ENCODE measurements at places on chromosomes 13 and 19.

GRCh38 chr19:4624733-4625362 is 14.5 kb upstream of the TNFAIP8L1 start:
- peak; percentile 82 for DNase-seq

- peak; percentile 64 for DNase-seq
Observed at GRCh38 chr13:44350775-44351504, 22.7 kb upstream of the SERP2 start.

- DNase-seq, result peak; percentile 76
Observed at GRCh38 chr19:3108775-3109174, 14.6 kb downstream of the GNA11 start.

- DNase-seq, result no peak
Observed at GRCh38 chr13:35561540-35561939, 85.1 kb upstream of the MAB21L1 start.

- DNase-seq, result no peak
Observed at GRCh38 chr19:30539315-30539714, 167.1 kb downstream of the ZNF536 start.

DNA sequence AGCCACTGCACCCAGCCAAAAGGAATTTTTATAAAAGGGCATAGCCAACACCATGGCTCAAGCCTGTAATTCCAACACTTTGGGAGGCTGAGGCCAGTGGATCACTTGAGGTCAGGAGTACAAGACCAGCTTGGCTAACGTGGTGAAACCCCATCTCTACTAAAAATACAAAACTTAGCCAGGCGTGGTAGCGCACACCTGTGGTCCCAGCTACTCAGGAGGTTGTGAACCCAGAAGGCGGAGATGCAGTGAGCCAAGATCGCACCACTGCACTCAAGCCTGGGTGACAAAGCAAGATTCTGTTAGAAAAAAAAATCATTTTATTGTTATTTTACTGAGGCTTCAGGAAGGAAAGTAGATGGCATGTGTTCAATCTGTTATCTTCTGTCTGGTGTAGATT is 31.3 kb upstream of the FOXO1 start:
- DNase-seq, result no peak

GRCh38 chr19:7500811-7501450 is 12.1 kb upstream of the PEX11G start:
- DNase-seq, result peak; percentile 88

DNA sequence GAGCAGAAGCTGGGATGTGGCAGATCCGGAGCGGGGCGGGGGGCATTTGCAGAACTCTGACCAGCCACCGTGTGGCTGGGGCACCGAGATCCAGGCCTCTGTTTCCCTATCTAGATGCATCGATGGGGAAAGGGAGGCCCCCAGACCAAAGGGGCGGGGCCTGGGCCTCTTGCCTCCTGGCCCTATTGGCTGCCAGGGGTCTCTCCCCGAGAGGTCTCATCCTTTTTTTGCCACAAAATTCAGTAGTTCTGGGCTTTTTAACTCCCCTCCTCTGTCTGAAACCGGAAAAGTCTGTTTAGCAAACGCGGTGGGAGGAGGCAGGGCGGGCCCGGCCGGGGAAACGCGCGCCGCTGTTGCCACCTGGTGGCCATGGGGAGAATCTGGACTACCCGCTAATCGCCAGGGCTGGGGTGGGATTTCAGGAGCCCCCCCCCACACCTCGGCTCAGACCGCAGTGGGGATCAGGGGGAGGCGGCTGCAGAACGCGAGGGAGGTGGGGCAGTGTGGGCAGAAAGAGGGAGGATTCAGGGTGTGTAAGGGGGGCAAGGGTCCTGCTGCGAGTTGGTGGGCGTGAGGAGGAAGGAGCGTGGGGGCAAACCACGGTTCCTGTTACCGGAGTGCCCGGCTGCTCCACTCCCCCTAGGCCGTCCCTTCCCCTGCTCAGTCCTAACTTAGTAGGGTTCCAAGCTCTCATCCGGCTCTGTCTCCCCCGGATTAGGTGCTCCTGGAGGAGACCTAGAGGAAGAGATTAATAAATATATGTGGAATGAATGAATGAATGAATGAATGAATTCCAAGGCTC is 28.3 kb downstream of the IL12RB1 start:
- peak; percentile 92 for DNase-seq

GRCh38 chr13:101325423-101325822 is 90.9 kb downstream of the NALCN start:
- DNase-seq, result no peak

DNA sequence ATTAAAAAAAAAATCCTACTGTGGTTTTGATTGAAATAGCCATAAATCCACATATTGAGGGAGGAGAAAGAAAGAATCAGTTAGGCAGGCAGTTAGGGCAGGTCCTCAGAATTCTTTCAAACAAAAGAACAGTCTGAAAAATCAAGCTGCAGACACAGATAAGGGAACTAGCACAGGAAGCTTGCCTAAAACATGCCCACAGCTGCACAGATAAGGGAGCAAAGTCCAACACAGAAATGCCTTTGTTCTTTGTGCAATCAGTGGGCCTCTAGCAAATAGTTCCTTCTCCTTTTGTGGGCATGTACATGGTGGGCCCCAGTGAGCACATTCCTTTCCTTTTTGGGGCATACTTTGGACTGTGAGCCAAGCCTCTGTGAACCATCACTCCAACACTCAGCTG is 42.7 kb downstream of the UTP14C start:
- DNase-seq, result peak; percentile 42

GRCh38 chr19:51019544-51019925 is at the start of gene KLK10:
Gene KLK10, minus strand, starts transcription at chr19:51019709. Its CDS starts 579 bp downstream, at chr19:51019130.
- no peak for DNase-seq

- DNase-seq, result no peak
Observed at GRCh38 chr13:72757792-72758535, 23.7 kb downstream of the DIS3 start.

DNA sequence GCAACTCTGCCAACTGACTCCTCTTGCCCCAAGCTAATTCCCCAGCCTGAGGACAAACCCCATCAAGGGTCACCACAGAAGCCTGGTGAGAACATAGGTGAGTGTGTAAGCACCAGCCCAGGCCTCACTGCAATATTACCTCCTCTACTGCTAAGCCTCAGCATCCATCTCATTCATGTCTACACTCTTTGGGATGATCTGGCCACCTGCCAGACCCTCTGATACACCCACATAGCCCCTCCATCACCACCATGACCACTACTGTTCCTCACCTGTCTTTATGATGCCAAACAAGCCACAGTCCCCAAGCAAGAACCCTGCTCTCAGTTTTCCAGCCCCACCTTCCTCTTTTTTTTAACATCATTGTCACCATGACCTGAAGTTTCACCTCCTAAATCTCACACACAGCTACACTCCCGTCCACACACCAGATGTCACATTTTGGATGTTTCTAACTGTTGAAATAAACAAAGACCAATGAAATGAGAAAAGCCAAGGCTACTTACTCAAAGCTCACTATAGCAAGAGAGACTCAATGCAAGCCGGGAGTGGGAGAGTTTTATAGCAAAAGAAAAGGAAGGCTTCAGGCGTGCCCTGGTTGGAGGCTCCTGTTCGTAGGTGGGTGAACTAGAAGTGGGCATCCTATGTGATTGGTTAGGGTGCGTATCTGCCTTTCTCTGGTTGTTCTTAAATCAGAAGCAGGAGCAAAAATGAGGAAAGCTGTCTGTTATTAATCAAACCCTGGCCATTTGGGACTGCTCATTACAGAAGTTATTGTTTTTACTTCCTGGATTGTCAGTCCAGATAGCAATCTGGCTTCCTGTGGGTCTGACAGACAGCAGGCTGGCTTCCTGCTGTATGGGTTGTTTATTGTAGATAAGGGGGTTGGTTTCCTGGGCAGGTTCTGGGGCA is 2.0 kb downstream of the ZNF792 start:
- DNase-seq, result peak; percentile 84

- DNase-seq, result no peak
Observed at GRCh38 chr19:6987850-6988249, 33.4 kb downstream of the MBD3L2B start.

DNA sequence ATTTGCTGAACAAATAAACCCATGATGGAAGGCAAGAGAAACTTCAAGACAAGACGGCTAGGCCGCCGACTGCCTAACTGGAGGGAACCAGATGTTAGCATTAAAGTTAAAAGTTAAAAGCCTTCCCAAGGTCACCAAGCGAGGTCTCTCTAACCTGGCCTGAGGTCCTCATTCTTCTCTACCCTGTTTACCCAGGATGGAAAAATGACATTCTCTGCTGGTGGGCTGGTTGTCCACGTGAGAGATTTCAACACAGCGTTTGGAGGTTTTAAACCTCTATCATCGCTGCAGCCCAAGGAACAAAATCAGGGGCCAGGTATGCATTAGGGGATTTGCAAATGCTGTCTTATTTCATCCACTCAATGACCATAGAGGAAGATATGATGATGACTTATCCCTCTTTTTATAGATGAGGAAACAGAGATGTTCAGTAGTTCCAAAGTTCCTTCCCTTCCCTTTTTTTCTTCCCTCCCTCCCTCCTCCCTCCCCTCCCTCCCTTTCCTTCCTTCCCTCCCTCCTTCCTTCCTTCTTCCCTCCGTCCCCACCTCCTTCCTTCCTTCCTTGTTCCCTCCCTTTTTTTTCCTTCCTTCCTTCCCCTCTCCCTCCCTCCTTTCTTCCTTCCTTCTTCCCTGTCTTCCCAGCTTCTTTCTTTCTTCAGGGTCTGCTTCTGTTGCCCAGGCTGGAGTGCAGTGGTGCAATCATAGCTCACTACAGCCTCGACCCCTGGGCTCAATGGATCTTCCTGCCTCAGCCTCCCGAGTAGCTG is 79.7 kb downstream of the INSR start:
- no peak for DNase-seq

DNA sequence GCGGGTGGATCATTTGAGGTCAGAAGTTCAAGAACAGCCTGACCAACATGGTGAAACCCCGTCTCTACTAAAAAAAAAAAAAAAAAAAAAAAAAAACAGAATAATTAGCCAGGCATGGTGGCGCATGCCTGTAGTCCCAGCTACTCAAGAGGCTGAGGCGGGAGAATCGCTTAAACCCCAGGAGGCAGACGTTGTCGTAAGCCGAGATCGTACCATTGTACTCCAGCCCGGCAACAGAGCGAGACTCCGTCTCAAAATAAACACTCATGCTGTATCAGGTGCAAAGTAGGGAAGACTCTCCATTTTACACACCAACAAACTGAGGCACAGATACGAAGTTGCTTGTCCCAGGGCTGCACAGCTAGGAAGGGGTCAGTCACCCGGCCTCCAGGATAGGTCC is 15.6 kb downstream of the TLE6 start:
- DNase-seq, result no peak

Data from mesendoderm (in vitro differentiated cells).